Liver (tissue), 10 donors: ENCODE measurements at places on chromosomes 11 and 22. TPM values are rescaled to one million over a fixed set of nuclear protein-coding genes. Genes with fewer than 3 reads are reported as not detected.

- no peak overlapping the region for H3K27ac ChIP-seq
- H3K27me3 ChIP-seq = no peaks in the 10 kb centered on the region
- H3K36me3 ChIP-seq = peaks cover 75% of the 10 kb centered on the region
Measured at GRCh38 chr11:118497831-118498230, 29.4 kb upstream of the TTC36 start.

GRCh38 chr11:117643606-117644300, 153.3 kb downstream of the DSCAML1 start:
- H3K27me3 ChIP-seq = no peaks in the 10 kb centered on the region
- no peak overlapping the region for H3K27ac ChIP-seq
- H3K4me1 ChIP-seq = no peaks in the 10 kb centered on the region
- no peak for DNase-seq

DNA sequence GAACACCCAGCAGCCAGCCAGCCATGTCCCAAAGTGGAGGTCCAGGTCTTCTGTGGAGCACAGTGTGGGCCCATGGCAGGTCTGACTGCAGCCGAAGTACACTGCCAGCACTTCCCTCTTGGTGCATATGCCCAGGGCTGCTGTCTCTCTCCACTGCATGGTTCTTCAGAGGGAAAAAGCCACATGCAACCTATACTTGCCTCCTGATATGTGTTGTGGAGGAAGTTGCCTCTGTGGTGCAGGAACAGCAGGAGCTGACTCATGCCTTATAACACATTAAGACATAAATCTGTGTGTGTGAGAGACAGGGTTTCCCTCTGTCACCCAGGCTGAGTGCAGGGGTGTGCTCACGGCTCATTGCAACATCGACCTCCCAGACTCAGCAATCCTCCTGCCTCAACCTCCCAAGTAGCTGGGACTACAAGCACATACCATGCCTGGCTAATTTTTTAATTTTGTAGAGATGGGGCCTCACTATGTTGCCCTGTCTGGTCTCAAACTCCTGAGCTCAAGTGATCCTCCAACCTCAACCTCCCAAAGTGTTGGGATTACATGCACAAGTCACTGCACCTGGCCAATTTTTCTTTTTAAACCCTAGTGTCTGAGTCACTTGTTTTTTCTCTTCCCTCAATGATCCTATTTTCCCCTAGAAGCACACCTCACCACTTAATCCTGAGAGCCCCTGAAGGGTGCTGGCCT, 98.8 kb downstream of the MPPED2 start:
- DNase-seq = no peak
- H3K27ac ChIP-seq = no peak overlapping the region
- H3K4me1 ChIP-seq = peaks cover 18% of the 10 kb centered on the region
- no peaks in the 10 kb centered on the region for H3K27me3 ChIP-seq
- no peak overlapping the region for H3K4me3 ChIP-seq
- no peaks in the 10 kb centered on the region for H3K36me3 ChIP-seq

DNA sequence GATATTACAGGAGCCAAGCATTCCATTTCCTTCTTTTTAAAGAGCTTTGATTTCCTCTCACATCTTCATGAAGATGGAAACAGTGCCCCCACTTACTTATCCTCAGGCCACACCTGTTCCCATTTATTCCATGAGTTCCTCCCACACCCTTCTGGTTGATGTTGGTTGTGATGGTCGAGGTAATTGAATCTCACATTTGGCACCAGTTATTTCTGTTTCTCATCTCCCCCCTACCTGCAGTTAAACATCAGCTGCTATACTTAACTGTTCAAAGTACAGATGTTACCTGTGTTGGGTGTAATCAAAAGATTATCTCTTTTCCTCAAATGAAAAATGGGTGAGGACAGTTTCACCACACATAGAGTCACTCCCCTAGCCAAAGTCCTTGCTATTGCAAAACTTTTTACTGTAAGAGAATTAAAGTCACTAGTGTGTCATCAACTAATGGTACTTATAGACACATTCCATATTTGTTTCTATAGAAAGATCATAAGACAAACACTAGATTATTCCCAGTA, 1.9 kb downstream of the TMEM45B start:
- H3K4me3 ChIP-seq = no peak overlapping the region
- no peaks in the 10 kb centered on the region for H3K36me3 ChIP-seq
- no peaks in the 10 kb centered on the region for H3K27me3 ChIP-seq
- no peak for DNase-seq
- H3K4me1 ChIP-seq = peaks cover 12% of the 10 kb centered on the region

Gene LGR4
- total RNA-seq = 95.3 TPM

Gene RNASEH2C
- total RNA-seq = 32.4 TPM

Gene FAM111B
- 0.08 TPM for total RNA-seq
